ENCODE measurements at places on chromosomes 1 and 21. TPM values are rescaled to one million over a fixed set of nuclear protein-coding genes. Genes with fewer than 3 reads are reported as not detected.
A peak's percentile ranks its signal among the peaks of the same experiment; 100 is the strongest.

DNA sequence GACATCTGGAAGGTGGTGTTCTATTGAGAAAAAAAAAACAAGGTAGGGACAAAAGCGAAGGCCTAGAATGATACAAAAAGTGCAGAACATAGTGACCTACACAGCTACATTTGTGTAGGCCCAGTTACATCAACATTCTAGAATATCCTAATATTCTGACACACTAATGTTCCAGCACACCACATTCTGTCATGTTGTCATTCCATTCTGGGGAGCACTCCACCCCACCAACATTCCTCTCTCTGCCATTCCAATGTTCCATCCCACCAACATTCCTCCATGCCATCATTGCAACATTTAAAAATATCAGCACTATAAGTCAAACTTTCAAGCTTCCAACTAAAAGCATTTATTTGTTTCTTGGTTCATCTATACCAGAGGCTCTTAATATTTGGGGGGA is 28.5 kb downstream of the COA7 start:
- no peak for DNase-seq

GRCh38 chr1:107766533-107766932 is 198.4 kb downstream of the VAV3 start:
- DNase-seq = no peak

- DNase-seq = no peak
These were observed 524.9 kb upstream of the CHRM3 start for GRCh38 chr1:238861342-238862066.

DNA sequence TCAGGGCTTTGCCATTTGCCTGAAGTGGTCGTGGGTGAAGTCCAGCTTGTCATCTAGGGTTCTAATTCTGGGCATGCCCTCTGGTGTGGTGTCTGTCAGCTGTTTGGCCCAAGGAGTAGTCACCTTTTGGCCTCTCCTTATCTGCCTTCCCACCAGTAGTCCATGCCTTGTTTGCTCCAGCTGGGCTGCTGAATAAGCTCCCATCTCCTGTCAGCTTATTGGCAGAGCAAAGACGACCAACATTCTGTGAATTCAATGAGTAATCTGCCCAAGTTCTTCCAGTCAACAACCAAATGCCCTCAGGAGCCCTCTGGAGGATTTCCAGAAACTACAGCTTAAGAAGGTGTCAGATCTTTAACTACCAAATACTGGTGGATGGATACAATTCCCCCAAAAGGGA is 7.0 kb downstream of the BCAN start:
- DNase-seq = no peak

DNA sequence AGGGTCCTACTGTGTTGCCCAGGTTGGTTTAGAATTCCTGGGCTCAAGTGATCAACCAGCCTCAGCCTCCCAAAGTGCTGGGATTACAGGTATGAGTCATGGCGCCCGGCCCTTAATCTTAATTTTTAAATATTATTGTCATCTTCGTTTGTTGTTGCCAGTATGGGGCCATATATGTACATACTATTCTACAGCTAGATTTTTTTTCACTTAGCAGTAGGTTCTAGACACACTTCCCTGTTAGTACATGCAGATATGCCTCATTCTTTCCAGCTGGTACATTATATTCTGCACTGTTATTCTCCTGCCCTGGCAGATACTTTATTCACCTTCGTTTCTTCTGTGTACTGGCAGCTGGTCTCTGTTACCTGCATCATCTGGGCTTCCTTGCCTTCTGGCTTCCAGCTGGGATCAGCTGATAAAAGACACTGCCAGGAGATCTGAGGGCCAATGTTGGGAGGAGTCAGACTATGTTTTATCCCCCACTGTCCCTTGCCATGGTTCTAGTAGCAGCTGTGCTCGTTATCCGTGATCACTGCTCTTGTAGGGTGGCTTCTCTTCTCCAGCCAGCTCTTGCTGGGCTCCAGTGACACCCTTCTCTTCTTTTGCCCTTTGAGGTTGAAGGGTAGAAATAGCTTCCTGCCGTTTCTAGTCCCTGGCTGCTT is 24.7 kb downstream of the ST3GAL3 start:
- DNase-seq = no peak

GRCh38 chr1:5516756-5517155 is 475.5 kb downstream of the NPHP4 start:
- no peak for DNase-seq

DNA sequence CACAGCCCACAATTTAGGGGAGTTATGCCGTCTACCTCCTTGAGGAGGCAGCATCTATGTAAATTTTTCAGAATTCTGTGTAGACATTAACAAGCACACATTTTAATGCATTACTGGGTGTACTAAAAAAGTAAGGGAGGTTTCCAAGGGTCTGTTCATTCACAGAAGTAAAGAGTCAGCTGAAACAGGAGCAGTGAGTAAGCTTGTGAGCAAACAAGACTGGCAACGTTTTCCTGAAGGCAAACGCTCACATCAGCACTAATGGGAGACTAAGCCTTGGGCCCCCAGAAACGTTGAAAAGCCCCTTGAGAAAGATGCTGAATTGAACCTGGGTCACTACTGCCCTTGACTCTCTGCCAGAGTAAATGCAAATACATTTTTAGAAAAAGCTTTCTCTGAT is 25.7 kb downstream of the RPRD2 start:
- no peak for DNase-seq

- no peak for DNase-seq
These were observed 74.6 kb downstream of the RGL1 start for GRCh38 chr1:183879494-183879893.

- no peak for DNase-seq
These were observed 277.5 kb upstream of the KAZN start for GRCh38 chr1:14320986-14321385.

GRCh38 chr1:19700079-19700777 is 35.6 kb downstream of the HTR6 start:
- no peak for DNase-seq

- no peak for DNase-seq
These were observed 23.9 kb downstream of the CAPN8 start for GRCh38 chr1:223641523-223642039.

DNA sequence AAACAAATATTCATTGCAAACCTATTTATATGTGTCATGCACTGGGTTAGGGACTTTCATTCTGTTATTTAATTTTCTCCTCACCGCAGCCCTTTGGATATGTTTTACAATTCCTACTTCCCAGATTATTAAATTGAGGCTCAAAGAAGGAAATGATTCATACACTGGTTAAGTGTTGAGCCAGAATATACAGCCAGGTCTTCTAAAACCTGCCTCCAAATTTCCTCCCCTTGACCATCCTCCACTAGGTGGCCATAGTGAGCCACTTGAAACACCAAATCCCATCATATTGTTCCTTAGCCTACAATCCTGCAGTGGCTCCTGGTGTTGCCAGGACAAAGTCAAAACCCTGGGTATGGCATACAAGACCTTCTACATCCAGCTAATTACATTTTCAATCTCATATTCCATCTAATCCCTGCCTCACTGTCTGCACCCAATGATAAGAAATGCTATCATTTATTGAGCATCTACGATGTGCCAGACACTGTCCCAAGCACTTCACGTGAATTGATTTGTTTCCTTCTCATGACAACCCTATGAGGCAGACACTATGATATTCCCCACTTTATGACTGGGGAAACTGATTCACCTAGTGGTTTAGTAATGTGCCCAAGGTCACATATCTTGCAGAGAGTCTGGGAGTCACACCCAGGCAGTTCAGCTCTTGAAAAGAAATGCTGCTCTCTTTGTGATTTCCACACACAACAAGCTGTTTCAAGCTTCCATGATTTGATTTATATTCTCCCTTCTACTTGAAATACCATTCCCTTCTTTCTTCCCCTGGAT is 23.6 kb upstream of the KIRREL1 start:
- no peak for DNase-seq

- peak; percentile 59 for DNase-seq
These were observed 79.7 kb upstream of the GADD45A start for GRCh38 chr1:67605209-67605780.

GRCh38 chr1:70386121-70386520 is 24.9 kb upstream of the CTH start:
- DNase-seq = no peak

- DNase-seq = no peak
These were observed 219.5 kb downstream of the ZP4 start for GRCh38 chr1:237671262-237671661.

DNA sequence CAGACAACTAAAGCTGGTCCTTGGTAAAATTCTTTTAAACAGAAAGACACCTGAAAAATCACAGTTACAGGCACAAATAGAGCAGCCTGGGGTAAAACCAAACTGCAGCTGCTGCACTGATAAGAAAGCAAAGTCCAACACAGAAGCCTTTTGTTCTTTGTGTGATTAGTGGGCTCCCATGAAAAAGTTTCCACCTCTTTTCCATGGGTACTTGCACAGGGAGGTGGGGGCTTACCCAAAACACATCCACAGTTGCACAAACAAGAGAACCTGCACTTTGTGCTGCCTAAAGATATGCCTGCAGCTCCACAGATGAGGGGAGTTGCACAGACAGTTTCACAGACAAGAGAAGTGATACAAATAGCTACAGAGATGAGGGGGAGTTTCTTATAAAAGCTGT is 106.7 kb upstream of the SLC5A9 start:
- DNase-seq = no peak

PGLYRP4 gene
- total RNA-seq = not detected

INAVA gene
- 0.27 TPM for total RNA-seq

HSD17B7 gene
- total RNA-seq = 4.6 TPM

KISS1 gene
- total RNA-seq = not detected
